ENCODE measurements at places on chromosomes 16 and 17.

DNA sequence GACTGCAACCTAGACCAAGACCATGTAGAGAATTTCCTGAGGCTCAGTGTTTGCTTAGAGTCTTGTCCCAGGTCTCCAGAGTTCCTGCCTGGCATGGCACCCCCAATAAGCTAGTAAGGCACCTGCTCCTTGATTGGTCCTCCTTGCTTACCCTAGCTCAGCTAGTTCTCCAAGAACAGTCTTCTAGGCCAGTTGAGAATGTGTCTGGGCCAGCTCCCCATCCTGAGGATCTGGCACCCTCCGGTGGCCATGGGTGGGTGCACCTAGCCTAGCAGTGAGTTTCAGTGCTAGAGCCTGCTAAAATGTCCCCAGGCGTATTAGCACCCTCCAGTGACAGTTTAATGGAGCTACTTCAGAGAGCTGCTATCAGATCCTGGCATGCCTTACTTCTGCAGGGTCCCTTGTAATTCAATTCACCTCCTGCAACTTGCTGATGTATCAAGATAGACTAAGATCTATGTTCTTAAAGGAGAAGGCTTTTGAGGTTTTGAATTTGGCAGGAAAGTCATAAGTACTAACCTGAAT is 44.4 kb upstream of the MED13 start:
- DNase-seq, result peak; percentile 85

DNA sequence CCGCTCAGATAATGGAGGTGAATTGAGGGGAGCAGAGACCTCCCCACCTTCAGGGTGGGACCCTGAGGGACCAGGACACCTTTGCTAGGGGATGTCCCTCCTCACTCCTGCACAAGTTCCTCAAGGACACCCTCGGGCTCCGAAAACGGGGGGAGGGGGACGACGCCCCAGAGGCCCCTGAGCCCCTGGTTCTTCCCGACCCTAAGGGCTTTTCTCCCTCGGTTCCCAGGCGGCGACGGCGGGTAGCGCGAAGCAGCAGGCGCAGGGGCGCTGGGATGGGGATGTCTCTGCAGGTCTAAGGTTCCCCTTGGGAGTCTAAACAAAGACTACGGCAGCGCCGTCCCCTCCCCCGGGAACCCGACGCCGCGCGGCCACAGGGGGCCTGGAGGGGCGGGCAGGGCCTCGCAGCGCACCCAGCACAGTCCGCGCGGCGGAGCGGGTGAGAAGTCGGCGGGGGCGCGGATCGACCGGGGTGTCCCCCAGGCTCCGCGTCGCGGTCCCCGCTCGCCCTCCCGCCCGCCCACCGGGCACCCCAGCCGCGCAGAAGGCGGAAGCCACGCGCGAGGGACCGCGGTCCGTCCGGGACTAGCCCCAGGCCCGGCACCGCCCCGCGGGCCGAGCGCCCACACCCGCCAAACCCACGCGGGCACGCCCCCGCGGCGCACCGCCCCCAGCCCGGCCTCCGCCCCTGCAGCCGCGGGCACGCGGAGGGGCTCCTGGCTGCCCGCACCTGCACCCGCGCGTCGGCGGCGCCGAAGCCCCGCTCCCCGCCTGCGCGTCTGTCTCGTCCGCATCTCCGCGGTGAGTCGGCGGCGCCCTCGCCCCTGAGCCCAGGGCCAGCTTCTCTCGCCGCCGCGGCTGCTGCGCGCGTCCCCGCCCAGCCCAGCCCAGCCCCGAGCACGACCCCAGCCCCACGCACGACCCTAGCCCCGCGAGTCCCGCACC is 36.7 kb upstream of the NDRG4 start:
- no peak for DNase-seq

- no peak for DNase-seq
Observed at GRCh38 chr16:1610899-1611632, 806 bp downstream of the IFT140 start.

GRCh38 chr16:78091419-78091818 is 8.0 kb upstream of the WWOX start:
- DNase-seq, result no peak

DNA sequence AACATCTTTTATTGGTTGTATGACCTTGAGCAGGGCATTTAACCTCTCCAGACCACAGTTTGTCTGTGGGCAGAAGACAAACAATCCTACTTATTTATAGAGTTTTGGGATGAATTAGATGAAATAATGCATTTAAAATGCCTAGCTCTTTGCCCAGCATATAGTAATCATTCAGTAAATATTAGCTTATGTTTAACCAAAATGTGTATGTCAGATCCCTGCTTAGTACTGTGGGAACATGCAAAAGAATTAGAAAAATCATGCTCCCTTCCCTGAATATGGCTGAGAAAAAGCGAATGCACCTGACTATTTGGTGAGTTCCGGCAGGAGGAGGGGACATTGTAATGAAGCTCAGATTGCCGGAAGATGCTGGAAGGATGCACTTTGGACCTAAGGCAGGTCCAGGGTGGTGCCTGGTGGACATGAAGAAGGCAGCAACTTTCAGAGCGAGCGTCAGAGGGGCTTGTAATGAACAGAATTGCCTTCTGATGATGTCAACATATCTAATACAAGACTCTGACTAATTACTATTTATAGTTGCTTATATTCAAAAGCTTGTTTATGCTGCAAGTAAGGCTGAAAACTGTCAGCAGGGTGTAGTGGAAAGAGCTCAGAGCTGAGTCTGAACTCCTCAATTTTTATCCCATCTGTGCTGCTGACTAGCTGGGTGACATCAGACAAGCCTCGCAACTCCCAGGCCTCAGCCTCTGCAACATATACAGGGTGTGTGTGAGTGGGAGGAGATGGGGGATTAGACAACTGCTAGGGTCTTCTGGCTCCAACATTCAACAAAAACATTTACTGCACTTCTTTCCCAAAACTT is 221.2 kb downstream of the PRKCA start:
- no peak for DNase-seq

GRCh38 chr16:66475232-66475631 is 48.1 kb downstream of the BEAN1 start:
- DNase-seq, result no peak

DNA sequence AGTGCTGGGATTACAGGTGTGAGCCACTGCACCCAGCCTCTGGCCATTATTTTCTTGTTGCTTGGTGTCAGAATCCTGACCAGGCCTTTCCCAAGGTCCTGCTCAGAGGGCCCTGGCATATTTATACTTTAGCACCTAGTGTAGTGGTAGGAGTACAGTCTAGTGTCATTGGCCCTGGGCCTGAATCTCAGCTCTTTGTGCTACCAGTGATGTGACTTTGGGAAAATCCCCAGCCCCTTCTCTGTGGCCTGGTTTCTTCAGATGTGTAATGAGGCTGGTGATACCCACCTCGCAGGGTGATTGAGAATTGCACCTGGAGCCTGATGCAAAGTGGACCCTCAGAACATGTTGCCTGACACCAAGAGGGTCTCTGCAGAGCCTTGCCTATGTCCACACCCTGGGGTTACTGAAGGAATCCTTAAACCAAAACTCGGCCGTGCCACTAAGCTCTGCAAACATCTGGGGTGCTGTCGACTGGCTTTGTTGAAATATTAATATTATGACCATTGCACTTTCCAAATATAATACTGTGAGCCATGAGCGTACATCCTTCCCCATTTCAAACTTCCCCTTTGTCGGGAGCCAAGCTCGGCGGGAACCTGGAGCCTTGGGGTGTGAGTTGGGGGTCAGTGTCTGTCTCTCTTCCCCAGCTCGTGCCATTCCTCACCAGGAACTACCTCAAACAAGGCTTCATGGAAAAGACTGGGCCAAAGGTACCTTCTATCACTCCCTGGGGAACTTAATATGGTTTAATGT is 18.0 kb upstream of the RNF135 start:
- DNase-seq, result no peak

DNA sequence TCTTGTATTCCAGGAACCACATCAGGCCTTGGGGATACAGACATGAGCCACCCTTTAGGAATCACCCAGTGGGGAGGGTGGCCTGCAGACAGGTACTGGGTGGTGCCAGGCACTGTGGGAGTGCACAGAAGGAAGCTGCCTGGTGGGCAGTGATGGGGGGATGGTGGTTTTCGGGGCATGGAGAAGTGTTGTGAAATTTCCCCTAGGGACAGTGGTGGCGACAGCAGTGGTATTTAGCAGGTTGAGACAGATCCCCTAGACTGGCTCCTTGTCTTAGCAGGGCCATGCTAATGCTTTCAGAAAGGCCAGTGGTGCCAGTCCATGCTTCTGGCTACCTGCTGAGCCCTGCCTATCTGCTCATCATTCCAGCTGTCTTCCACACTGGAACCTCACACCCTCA is 129.6 kb downstream of the SPACA3 start:
- no peak for DNase-seq

DNA sequence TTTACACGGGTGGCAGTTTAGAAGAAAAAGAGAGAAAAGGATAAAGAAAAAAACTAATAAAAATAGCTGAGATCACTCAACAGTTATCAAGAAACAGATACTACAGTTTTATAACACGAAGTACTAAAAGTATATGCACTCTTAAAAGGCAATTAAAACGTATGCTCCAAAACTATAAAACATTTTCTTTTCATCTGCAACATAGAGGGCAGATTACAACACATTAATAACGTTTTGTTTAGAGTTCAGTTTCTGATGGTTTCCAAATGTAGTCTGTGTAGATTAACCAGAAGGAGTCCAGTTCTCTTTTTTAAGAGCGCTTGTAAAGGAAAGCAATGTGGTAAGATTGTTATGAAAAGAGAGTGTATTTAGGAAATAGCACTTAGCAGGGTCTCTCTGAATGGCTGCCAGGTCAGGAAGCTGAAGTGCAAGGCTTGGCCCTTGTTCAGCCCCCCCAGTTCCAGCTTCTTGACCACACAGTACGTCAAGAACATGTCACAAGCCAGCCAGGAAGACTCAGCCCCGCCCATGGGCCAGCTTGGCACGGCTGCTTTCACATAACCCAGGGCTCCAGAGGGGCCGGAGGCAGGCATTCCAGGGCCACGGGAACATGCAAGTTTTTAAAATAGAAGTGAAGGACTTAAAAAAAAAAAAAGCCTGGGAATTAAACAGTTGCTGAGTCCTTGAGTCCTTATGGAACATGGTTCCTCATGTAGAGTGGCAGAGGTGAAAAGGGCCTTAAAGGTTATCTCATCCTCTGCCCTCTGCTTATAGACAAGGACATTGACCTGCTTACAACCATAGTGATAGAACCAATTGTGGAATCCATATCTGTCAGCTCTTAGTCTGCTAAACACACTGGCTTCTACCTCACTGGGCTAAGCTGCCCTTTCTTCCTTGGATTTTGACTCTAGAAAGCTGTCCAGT is 147.4 kb upstream of the TBX2 start:
- peak; percentile 27 for DNase-seq

All from H54 (cell line).